ENCODE measurements at places on chromosomes 7 and 10.

- no peak for DNase-seq
These were observed 399.7 kb upstream of the ETV1 start for GRCh38 chr7:14389181-14389591.

DNA sequence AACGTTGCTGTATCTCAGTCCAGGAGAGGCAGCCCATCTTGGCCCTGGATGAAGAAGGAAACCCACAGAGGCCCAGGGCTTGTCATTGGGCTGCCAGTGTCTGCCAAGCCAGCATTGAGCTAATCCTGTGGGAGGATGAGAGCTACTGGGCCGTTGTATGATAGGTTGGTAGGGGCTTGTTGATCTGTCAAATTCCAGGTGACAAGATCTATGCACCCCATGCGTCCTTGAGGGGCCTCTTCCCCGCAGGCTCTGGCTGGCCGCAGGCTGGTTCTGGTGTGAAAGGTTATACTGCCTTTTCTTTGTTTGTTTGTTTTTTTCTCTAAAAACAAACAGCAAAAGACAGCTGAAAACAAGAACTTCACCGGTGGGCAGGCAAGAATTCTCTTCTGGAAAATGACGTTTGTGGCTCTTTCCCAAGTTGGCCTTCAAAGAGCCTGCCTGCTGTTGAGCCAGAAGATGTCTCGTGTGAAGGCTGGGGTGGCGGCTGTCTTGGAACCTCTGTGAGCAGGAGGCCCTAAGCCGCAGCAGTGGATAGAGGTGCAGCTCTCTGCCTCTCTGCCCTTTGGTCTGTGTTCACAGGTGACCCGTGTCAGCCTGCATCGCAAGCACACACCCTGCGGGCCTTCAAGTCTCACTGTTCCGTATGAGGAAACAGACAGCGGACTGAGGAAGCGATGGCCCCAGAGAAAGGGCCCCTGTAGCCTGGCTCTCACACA, 23.3 kb downstream of the CYP17A1 start:
- no peak for DNase-seq

DNA sequence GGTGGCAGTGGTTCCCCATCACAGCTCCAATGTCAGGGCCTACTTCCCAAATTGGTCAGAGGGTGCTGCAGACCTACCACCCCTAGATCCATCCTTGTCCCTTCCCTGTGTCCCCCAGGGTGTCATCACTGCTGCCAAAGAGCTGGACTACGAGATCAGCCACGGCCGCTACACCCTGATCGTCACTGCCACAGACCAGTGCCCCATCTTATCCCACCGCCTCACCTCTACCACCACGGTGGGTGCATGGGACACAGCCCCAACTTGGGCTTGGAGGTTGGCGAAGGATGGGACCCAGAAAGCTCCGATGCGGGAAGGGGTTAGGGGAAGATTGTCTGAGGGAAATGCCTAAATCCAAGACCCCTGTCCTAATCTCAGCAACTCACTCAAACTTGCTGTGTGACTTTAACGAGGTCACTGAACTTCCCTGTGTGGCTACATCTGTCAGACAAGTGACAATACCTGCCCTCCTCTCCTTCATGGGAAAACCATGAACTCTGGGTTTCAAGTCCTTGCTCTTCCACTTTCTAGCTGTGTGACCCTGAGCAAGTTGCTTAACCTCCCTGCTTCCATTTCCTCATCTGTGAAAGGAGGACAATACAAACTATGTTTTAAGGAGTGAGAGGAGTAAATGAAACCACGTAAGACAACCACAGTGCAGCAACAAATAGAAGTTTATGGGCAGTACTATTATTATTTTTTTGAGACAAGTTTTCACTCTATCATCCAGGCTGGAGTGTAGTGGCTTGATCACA, 4.9 kb upstream of the VSIR start:
- no peak for DNase-seq

DNA sequence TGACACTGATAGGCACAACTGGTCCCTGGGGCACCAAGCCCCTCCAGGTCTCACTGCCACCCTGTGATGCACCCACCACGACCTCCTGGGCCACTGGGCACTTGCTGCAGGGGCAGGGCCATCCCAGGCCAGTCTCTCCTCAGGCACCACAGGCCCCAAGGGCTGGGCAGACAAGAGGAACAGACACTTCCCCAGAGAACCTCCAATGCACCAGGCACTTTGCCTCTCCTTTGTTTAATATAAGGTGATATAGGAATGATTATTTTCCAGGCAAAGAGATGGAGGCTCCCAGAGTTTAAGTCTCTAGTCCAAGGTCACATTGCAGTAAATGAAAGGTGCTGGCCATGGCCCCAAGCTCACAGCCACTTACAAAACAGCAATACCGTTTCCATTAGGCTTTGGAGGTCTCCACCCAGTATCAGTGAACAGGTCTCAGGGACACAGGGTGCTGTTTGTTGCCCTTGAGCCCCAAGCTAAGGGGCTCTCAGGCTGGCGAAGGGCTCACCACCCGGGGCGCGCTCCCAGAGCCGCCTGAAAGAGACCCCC, 4.5 kb downstream of the DEPP1 start:
- no peak for DNase-seq

GRCh38 chr7:14826426-14826825, 76.1 kb downstream of the DGKB start:
- DNase-seq: no peak

DNA sequence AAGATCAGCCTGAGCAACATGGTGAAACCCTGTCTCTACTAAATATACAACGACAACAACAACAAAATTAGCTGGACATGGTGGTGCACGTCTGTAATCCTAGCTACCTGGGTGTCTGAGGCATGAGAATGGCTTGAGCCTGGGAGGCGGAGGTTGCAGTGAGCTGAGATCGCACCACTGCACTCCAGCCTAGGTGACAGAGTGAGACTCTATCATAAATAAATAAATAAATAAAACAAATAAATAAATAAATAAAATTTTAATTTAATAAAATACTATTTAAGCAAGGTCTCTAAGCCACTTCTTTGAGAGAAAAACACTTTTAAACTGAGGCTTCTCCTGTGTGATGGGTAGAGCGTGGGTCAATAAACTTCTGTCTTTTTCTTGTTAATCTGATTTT, 38.3 kb downstream of the MICU1 start:
- no peak for DNase-seq

- no peak for DNase-seq
These were observed 537.5 kb downstream of the GPAM start for GRCh38 chr10:111646021-111646420.

Measured in amniotic epithelial cell (primary cell).